ENCODE measurements at places on chromosomes 2 and 18. TPM values are rescaled to one million over a fixed set of nuclear protein-coding genes. Genes with fewer than 3 reads are reported as not detected.
A peak's percentile ranks its signal among the peaks of the same experiment; 100 is the strongest.

- no peak for DNase-seq
These were observed 21.0 kb upstream of the ZBTB7C start for GRCh38 chr18:48430150-48430549.

DNA sequence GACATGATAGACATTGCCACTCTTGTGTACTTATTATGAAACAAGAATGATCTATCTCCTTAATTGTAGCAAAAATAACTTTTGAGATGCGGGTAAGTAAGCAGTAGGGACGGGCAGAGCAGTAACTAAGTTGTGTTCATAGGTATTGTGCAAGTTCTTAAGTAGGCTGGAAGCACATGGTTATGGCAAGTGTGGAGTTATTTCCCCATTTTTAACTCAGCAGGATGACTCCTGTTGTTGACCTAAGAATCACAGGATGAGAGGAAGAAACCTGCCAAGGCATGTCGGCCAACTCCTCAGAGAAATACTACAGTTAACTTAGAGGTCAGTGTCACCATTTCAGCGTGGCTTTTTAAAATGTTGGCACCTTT lies 51.1 kb upstream of the FN1 start:
- DNase-seq: no peak

The EEF1B2 gene
- polyA plus RNA-seq: 208 TPM

GRCh38 chr2:8277921-8278571 lies 403.8 kb upstream of the ID2 start:
- no peak for DNase-seq

DNA sequence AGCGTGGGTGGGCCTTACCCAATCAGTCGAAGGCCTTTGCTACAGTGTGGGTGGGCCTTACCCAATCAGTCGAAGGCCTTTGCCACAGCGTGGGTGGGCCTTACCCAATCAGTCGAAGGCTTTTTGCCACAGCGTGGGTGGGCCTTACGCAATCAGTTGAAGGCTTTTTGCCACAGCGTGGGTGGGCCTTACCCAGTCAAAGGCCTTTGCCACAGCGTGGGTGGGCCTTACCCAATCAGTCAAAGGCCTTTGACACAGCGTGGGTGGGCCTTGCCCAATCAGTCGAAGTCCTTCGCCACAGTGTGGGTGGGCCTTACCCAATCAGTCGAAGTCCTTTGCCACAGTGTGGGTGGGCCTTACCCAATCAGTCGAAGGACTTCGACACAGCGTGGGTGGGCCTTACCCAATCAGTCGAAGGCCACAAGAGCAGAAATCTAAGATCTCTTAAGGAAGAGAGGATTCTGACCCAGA lies 16.3 kb upstream of the GAL3ST2 start:
- no peak for DNase-seq

- DNase-seq: peak; percentile 45
These were observed 27.1 kb downstream of the NCK2 start for GRCh38 chr2:105771836-105772235.

The DPP4 gene
- 3.4 TPM for polyA plus RNA-seq

GRCh38 chr18:57780318-57780705 lies 22.8 kb downstream of the ATP8B1 start:
- DNase-seq: no peak

The RIT2 gene
- not detected for polyA plus RNA-seq

DNA sequence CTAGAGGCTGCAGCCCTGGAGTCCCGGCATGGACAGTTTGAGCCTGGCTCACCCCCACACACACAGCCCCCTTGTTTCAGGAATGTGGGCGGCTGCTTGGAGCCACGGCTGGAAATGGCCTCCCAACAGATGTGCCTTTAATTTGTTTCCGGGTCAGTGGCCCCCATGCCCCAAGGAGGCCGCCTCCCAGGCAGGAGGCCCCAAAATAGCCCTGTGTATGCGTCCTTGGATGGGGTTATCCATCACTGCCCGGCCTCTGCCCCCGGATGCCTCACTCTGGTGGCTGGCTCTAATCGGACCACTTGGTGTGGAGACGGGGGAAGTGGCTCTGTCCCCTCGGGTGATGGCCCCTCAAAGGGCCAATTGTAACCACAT lies 151.9 kb upstream of the MYCN start:
- DNase-seq: no peak

The CFAP65 gene
- polyA plus RNA-seq: not detected

All from heart left ventricle (tissue), 16 donors.